Cortex of kidney (tissue), 1 donor: ENCODE measurements at places on chromosomes 5 and 9.

GRCh38 chr9:26975728-26976707 is 19.8 kb downstream of the IFT74 start:
- DNase-seq: no peak

DNA sequence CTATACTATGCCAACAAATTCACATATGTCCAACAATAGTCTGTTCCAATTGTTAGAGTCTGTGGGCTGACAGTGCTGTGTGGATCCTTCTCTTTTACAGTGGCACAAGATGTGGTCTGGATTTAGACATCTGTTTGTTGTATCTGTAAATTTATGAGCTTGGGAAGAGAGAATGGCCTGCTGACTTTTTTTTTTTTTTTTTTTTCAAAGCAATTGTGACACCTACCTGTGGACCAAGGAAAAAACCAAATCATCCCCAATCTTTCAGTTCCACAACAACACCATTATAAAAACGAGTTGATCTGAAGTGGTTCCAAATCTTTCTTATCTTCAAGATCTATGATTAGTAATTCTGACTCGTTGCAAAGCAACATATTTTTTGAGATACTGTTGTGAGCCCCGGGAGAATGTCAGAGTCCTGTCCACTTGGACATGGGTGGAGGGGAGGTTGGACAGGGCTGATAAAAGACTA is 4.9 kb downstream of the IRX2 start:
- no peak for DNase-seq

DNA sequence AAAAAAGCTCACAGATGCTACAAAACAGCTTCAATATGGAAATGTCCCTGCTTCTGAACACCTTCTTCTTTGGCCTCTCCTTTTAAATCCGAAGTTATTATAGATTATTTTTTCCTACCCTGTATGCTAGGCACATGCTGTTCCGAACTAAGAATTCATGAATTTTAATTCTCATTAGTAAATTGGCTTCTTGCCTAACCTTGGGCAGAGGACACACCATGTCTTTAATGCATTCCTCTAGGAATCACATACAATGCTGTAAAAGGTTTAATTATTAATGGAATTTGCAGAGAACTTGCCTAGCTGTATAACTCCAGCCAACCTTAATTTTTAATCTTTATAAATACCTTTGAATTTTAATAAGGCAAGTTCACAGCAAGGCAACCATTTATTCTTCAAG is 234.4 kb downstream of the NTRK2 start:
- no peak for DNase-seq

- DNase-seq: no peak
These were observed 68.4 kb downstream of the CAST start for GRCh38 chr5:96730586-96730985.

GRCh38 chr5:59097712-59098111 is 514.8 kb downstream of the RAB3C start:
- no peak for DNase-seq

- DNase-seq: no peak
These were observed 44.5 kb downstream of the AMBP start for GRCh38 chr9:114033397-114034103.

- DNase-seq: no peak
These were observed 46.0 kb downstream of the CDO1 start for GRCh38 chr5:115770466-115770865.

DNA sequence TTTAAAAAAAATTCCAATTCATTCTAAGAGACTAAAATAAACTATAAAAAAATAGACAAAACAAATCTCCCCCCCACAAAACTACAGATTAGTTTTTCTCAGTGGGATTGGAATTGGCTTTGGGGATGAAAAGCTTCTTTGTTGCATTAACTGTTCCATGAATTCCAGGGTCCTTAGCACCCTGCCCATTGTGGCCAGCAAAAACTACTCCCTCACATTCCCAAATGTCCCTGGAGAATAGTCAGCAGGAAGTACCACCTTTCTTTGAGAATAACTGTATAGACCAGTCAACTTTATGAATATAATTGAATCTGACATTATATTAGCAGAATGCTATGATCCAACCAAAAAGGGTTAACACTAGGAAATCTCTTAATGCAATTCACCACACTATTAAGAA is 147.9 kb downstream of the LPAR1 start:
- DNase-seq: no peak

DNA sequence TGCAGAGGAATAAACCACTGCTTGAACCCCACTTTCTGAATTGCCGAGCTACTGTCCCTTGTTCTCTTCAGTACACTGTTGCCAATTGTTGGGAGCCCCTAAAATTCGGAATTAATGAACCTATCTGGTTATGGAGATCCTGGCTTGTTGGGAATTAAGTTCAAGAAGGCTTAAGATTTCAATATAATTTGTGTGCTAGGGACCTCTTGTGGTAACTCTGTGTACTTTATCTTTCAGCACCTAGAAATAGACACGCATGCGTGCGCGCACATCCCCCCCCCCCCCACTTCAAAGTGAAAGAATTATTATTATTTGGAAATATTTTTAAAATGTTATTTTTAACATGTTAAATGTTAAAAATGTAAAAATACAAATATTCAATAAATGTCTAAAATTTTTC is 53.3 kb upstream of the FAM169A start:
- DNase-seq: no peak

- no peak for DNase-seq
These were observed 2.5 kb downstream of the KDM3B start for GRCh38 chr5:138354926-138355378.

- DNase-seq: no peak
These were observed 11.5 kb upstream of the PPP2R2B start for GRCh38 chr5:146890066-146890465.

- DNase-seq: no peak
These were observed 58.1 kb downstream of the ICE1 start for GRCh38 chr5:5480481-5481111.

GRCh38 chr5:106205916-106206571 is 1464.7 kb downstream of the EFNA5 start:
- no peak for DNase-seq

DNA sequence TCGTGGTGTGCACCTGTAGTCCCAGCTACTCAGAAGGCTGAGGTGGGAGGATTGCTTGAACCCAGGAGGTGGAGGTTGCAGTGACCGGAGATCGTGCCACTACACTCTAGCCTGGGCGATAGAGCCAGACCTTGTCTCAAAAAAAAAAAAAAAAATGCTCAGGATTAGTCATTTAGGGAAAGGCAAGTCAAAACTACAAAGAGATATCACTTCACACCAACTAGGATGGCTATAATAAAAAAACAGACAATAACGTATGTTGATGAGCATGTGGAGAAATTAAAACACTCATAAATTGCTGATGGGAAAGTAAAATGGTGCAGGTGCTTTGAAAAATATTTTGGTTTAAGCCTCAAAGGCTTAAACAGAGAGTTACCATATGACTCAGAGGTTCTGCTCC is 6.3 kb upstream of the ANKRD34B start:
- no peak for DNase-seq

DNA sequence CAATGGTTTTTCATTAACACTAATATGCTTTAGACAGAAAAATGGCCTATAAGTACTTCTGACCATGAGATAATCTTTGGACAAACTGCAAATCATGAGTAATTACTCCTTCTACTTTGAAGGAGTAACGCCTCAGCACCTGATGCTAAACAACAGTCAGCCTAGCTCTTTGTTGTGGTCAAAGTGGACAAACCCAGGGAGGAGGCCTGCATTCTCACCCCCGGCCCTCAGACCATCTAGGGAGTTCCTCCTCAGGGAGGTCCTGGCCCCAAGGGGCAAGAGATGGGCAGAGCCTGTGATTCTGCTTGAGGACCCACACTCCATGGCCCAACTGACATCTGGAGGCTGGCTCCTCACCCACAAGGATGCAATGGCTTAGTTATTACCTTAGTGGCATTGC is 48.2 kb upstream of the ANGPTL2 start:
- DNase-seq: no peak

GRCh38 chr9:90805006-90805996 is 3.7 kb downstream of the SYK start:
- DNase-seq: no peak
